Caki2 (cell line): ENCODE measurements at places on chromosomes 6 and 20.

DNA sequence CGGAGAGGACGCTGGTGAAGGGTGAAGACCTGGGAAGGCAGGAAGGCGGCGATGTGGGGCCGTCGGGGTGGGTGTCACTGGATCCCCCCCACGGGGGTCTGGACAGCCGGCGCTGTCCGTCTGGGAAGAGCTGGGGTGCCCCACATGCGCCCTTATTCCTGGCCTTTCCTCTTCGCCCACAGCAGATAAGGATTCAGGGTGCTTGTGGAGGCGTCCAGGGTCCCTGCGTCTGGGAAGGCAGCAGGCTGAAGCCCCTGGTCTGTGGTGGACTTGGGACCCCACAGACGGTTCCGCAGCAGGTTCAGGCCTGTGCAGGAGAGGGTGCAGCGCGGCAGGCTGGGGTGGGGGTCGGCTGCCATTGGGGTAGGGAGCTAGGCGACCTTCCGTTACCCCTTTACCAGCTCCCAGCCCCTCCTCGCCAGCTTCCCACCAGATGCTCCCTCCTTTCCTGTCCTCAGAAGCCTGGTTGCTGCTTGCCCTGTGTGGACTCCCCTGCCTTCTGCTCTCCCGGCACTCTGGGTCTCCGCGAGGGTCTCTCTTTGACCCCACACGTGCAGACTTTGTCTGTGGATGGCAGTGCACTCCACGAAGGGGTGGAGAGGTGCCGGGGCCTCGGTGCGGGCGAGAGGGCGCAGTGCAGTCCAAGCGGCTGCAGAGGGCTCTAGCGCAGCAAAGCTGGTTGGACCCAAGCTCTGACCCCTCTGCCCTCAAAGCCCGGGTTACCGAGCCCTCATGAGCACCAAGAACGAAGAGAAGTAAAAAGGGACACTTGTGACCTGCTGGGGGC, 2.1 kb upstream of the GATA5 start:
- DNase-seq = no peak

DNA sequence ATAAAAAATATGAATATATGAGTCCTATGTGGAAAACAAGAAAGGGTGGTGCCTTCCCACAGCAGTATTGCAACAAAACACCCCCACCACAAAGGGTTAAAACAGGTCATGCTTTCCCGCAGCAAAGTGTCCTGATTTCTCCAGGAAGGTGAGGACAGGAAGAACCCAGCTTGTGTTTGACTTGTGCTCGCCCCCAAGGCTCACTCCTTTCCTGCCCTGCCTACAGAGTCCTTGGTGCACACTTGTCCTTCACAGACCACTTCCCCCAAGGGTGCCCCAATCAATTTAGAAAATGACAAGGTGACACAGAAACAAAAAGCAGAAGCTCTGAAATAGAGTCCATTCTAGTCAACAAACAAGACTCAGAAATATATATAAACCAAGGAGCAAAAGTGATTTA, 237.4 kb downstream of the PTPRK start:
- no peak for DNase-seq

- DNase-seq = no peak
Observed at GRCh38 chr6:18561037-18561750, 174.0 kb downstream of the RNF144B start.

GRCh38 chr6:70314296-70314695, 11.4 kb upstream of the COL9A1 start:
- DNase-seq = no peak

GRCh38 chr6:125498606-125499005, 196.8 kb upstream of the HDDC2 start:
- no peak for DNase-seq

DNA sequence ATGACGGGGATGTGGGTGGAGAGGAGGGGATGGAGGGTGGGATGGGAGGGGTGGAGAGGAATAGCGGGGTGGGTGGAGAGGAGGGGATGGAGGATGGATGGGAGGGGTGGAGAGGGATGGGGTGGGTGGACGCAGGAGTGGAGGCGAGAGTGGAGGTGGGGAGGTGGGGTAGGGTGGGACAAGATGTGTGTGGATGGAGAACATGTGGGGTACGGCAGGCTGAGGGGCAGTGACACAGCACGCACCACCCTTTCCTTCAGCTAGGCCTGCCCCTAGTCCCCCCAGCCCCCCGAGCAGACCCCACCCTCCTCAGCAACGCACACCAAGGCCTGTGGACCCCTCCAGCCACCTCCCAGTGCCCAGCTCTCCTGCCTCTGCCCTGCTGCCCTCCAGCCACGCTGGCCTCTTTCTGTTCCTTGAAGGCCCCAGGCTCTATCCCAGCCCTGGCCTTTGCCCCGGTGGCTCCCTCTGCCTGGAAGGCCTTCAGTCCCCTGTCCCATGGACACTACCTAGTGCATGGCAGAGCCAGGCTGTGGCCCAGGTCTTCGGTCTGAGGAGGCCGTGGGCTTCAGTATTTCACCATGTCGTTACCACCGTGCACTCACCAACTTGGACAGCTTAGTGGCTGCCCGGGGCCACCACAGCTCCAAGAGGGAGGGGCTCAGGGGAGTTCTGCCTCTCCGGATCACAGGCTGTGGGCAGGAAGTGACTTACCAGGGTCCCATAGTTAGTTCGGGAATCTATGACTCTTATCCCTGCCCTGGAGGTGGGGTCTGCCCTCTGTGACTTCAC, 78.4 kb upstream of the PMEPA1 start:
- DNase-seq = no peak

- DNase-seq = no peak
Observed at GRCh38 chr6:3596766-3597165, 139.9 kb upstream of the SLC22A23 start.

- DNase-seq = no peak
Observed at GRCh38 chr20:38537176-38537575, 43.8 kb upstream of the ADIG start.

GRCh38 chr6:13712599-13712898, 914 bp upstream of the RANBP9 start:
- peak; percentile 12 for DNase-seq

- peak; percentile 17 for DNase-seq
Observed at GRCh38 chr6:28496099-28496779, 19.4 kb downstream of the GPX6 start.

- no peak for DNase-seq
Observed at GRCh38 chr6:148218542-148219258, 123.9 kb upstream of the SASH1 start.

GRCh38 chr6:163098827-163099479, 315.6 kb upstream of the QKI start:
- DNase-seq = no peak

DNA sequence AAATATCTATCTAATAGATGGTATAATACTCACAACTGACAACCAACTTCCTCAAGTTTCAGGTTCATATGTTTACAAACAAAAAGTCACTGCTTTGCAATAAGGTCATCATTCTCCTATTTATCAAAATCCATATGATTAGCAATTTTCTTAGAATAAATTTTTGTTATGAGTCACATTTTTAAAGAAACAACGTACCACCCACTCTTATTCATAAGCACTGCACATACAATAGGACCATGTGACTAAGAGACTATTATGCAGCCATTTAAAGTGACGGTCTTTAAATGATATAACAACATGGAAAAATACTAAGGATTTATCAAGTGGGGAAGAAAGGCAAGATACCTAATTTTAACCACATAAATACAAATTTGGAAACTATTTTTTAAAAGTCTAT, 40.0 kb downstream of the REPS1 start:
- no peak for DNase-seq

DNA sequence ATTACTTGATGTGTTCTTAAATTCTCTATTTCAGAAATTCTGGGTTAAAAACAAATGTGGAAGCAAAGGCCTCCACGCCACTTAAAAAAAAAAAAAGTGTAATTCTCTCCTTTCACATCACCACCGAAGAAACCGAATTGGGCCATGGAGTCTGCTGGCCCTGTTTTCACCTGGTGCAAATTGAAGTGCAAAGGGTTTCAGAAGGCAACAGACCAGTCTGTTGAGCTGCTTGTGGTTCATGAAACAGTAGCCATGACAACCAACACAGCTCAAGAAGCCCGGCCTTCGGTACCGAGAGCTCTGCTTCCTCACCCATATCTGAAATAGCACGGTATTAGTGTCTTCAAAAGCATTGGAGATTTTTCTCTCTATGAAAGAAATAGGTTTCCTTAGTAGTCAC, 63.1 kb downstream of the GMPR start:
- no peak for DNase-seq

DNA sequence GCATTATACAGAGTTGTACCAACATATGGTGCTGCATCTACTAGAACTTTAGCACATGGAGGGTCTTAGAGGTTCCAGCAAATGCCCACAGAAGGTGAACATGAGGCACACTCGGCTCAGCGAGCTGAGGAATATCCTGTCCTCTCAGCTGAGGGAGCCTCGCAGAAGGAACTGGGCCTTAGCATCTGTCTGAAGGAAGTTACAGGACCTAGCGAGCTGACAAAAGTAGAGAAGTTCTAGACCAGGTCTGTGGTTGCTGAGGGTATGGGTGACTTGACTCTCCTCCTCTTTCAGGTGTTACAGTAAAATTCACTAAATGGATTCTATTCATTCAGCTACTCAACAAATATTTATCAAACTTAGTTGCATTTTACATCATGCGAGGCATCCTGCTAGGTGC, 157.2 kb downstream of the ZDHHC14 start:
- DNase-seq = no peak
